ENCODE measurements at places on chromosomes 12 and 14.

DNA sequence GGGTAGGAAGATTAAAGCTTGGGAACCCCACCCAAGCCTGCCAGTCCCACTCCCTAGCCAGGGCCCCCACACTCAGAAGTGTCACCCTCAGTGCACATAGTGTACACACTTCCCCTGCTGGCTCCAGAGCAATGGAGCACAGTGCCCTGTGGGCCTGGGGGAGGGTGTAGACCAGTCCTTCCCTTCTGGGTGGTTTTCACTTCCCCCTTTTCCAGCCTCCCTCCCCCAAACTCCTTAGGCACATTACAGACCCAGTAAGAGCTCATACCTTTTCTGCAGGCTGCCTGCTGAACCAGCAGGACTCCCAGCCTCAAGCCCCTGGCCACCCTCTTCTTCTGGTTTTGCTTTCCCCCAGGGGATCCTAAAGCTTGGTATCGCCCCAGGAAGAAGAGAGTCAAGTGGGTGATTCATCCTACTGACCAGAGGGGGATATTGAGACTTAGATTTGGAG, at the start of gene ZNF385A:
Gene ZNF385A, minus strand, starts transcription at position 143 of the 451 bp plus-strand sequence. CDS start 219 bp downstream, outside the sequence.
- DNase-seq = no peak

DNA sequence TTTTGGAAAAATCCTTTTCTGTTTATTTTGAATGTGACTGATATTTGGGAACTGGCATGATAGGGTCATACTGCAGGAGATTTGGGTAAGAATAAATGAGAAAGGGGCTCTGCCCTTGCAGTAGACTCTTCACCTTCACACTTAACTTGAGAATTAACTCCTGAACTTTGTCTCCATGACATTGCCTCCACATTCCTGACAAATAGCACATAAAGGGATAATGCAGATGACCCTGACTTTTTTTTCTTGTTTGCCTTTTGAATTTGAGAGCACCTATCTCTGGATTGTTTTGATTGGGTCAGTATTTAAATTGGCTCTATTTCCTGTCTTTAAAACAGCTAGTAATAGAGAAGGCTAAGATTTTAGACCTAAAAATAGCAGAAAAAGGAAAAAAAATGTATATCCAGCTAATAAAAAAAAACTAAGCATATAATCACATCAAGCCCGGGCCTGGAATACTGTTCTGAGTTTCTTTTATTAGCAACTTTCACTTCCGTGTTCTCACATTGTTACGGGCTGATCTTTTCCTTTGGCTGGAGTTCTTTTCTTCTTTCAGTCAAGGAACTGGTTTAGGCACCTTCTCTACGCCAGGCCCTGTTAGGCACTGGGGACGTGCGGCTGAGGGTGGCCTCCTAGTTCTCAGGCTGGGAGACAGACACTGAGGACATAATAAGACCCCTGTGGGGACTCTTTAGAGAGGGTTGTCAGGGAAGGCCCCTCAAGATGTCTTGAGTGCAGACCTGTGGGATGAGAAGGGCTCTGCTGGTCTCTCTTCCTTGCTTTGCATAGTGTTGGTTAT, 53.1 kb upstream of the GNPNAT1 start:
- no peak for DNase-seq

DNA sequence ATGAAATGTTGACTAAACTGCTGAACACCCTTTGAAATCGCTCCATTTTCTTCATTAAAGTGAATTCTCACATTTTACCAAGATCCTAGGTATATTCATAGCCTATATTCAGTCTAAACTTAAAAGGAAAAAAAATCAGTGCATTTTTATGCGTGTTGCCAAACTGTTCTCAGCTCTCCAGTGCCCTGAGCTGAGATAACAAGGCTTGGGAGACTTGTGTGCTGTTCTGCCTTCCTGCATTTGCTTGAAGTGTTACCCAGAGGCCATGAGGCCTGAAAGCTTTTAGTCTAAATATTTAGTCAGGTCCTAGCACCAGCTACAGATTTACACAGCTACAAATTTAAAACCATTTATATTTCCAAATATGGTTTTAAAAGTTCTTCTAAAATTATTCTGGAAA, 8.6 kb upstream of the PALS1 start:
- DNase-seq = no peak

DNA sequence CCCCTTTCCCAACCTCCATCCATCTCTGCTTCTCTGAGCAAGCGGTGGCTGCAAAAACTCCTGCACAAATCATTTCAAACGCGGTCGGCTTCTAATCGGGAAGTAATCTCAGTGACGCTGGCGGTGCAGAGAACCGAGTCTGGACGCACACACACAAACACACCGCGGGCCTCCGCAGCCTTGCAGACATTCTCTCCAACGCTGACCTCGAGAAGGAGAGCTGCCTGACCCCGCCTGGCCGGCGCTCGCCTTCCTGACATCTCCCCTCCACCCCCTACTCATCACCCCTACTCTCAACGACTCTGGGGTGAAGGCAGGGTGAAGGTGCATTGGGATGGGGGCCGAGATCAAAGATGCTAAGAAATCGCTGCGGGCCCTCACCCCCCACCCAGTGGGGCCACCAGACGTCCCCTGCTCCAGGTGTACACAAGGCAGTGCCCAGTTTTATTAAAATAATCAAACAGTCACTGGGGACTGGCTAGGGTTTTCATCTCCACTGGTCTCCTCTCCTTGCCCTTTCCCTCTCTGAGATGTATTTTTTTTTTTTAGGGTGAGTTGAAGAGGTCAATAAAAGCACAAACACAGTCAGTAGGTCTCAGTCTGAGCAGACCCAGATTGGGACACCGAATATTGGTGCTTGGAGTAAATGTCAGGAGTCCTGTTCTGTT, 506 bp upstream of the TBX5 start:
- DNase-seq = no peak

DNA sequence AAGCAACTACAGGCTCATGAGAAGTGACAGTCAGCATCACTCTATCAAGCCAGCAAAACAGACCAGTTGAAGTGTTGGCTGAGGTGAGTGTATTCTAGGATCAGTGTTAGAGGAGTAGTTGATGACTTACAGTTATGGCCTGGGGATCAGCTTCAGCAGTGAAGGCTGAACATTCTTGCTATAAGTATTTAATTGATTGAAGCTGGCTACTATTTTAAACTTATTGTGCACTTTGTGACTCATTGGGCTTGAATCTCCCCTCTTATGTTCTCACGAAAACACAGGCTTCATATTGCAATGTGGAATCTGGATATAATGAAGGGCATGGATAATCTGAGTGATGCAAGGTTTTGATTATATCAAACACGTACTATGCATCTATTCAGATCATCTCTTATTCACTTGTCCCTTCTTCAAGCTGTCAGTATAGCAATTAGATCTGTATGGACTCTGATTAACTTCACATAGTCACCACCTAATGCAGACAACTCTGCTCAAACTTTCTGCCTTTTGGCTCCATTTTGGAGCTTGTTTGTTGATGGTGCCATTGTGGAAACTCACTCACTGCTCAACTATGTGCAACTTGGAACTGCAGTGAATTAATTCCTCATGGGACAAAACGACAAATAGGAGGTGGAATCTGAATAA, 309.2 kb downstream of the SLC16A7 start:
- no peak for DNase-seq

- no peak for DNase-seq
These were observed 59.9 kb downstream of the DDHD1 start for GRCh38 chr14:53093206-53093605.

- DNase-seq = no peak
These were observed 113.2 kb downstream of the DPF3 start for GRCh38 chr14:72780751-72781150.

GRCh38 chr12:104741077-104741476, 217.0 kb downstream of the SLC41A2 start:
- DNase-seq = no peak

Measured in stimulated activated CD4-positive, alpha-beta T cell treated with anti-CD3 and anti-CD28 coated beads, TNF-alpha, amount 100 ng/mL, for 24 hours (primary cell).